Activated gamma-delta T cell treated with anti-CD3 and anti-CD28 coated beads, Interleukin-2, amount 50 U/mL, for 16 hours (primary cell): ENCODE measurements at places on chromosomes 16 and 17.

DNA sequence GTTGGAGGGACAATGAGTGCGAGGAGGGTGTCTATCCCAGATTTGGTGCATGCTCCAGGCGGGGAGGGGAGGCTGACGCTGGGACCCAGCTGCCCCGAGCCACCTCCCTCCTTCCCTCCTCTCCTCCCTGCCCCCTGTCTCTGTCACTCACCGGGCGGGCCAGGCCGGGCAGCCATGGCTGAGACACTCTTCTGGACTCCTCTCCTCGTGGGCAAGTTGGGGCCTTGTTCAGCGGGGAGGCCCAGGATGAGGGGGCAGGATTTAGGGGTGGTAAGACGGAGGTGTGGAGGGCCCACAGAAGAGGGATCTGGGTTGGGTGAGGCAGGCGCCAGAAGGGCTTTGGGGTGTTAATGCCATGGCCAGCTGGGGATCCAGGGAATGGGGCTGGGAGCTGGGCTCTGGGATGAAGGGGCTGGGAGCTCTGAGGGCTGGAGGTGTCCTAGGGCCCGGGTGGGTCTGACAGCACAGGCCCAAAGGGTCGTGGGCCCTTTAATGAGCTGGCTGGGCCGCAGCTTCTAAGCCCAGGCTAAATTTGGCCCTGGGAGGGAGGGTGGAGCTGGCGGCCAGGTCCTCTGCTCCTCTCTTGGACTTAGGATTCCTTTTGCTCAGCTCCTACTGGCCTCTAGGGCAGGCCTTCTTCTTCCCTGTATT lies at the start of gene SGCA:
Gene SGCA, plus strand, starts transcription at position 139 of the 651 bp plus-strand sequence. Its CDS starts 36 bp downstream, at position 175.
- DNase-seq: no peak

GRCh38 chr16:75794426-75794825 lies 68.1 kb upstream of the CPHXL start:
- DNase-seq: no peak

DNA sequence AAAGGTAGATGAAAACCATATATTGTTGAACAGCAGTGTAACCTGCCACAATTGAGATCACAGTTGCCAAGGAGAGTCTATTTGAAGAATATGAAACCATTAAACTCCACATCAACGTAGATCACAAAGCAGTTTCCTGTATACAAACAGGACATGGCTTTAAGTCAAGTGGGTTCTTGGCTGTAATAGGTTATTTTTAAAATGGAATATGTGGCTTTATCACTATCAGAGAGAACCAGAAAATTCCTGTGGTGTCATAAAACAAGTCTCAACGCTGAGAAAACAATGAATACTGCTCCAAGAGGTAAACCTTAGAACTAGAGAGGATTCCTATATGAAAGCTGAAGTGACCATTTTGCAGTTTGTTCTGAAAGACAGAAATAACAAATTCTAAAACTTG lies 999.7 kb downstream of the CDH11 start:
- no peak for DNase-seq

- no peak for DNase-seq
These were observed 5.8 kb upstream of the RARA start for GRCh38 chr17:40303009-40303657.

DNA sequence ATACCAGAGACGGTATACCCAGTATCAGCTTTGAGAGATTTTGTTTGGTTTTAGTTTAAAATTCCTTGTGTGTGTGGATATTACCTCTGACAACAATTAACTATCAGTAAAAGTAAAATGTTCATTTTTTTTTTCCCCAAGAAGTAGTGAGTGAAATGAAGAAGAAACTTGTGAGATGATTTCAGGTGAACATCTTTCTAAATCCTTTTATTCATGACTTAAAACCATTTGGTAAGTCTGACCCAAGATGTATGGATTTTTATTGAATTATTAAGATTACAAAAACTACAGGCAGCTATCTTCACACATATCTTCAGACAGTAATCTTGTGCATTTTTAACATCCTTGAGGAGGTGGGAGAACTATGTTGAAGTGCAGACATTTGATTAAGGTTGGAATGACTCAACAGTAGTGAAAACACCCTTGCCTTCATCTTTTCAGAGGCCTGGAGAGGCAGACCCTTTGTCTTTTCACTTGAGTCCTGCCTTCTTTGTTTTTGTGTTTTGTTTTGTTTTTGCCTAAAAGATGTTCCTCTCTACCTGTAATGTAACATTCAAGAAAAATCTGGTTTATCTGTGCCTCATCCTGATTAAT lies 240.3 kb upstream of the TBX2 start:
- no peak for DNase-seq

DNA sequence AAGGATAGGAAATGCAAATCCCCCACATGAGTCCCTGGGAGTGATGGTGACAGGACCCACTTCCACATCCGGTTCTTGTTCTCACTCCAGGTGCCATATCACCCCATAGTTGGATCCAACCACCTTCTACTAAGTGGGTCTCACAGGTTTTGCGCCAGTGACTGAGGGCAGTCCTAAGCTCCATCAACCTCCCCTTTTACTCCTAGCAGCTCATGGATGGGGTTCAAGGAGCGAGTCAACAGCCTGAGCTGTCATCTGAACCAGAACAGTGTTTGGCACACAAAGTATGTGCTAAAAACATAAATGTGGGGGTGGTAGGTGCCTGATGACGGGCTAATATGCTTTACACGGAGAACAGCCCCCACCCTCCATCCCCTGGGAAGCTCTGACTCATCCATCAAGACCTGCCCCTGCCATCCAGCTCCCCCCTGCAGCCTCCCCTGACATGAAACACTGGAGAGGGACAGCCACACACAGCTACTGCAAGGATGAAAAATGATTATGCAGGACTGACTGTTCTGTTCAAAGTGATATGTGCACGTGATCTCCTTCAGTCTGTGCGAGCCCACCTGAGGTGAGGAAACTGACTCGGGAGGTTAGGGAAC lies 143.2 kb upstream of the CDH5 start:
- no peak for DNase-seq

DNA sequence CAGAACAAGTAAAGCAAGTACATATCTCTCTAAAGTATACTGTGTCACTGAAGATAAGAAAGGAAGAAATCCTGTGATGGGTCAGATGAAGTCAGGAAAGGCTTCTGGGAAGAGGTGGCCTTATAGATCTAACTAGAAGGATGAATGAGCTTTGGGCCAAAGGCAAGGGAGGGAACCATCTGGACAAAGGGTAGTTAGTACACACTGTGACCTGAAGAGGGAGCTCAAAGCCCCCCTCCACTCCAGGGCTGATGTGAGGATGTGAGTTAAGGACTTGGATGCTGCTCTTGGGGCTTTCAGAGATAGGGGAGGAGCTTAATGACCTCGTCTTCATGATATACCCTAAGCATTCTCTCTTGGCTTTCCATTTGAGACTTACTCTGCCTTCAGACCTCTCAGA lies 185.3 kb upstream of the CACNG3 start:
- no peak for DNase-seq
